ENCODE measurements at places on chromosomes 11 and 22. TPM values are rescaled to one million over a fixed set of nuclear protein-coding genes. Genes with fewer than 3 reads are reported as not detected.

The OR8D4 gene
- total RNA-seq: not detected

The TSPAN18 gene
- 13.9 TPM for total RNA-seq

The LIMK2 gene
- 13.9 TPM for total RNA-seq

The E2F8 gene
- total RNA-seq: 0.41 TPM
